MG63 (cell line): ENCODE measurements at places on chromosomes 16 and 17. TPM values are rescaled to one million over a fixed set of nuclear protein-coding genes. Genes with fewer than 3 reads are reported as not detected.
A peak's percentile ranks its signal among the peaks of the same experiment; 100 is the strongest.

DNA sequence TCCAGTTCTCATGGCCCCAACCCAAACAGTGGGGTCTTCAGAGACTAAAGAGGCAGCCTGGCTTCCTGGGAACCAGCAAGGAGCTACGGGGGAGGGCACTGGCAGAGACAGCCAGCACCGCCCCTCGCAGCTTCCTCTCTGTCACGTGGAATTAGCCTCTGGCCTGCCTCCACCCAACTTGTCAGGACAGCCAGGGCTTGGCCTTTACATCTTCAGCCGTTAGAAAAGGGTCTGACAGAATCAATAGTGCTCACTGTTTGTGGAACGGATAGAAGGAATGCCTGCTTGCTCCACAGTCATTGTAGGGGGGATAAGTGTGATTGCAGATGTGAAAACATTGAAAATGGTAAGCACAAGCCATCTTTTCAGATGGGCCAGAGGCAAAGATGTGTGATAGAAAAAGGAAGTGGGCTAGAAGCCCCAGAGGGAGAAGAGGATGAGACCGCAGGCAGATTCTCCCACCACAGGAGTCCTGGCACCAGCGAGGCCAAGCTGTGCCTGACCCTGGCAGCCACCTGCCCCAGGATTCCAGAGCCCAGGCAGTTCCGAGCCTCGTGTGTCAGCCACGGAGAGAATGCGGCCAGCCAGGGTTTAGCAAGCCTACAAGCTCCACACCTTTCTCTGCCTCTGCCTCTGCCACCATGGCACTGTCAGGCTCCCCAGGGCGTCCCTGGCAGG is 18.6 kb downstream of the GRIN2C start:
- DNase-seq, result peak; percentile 54

- peak; percentile 70 for DNase-seq
Observed at GRCh38 chr17:41442739-41443138, 2.0 kb upstream of the KRT38 start.

- no peak for DNase-seq
Observed at GRCh38 chr16:68889508-68890150, 46.3 kb downstream of the TANGO6 start.

The CD300A gene
- total RNA-seq, result not detected in 2 replicates

DNA sequence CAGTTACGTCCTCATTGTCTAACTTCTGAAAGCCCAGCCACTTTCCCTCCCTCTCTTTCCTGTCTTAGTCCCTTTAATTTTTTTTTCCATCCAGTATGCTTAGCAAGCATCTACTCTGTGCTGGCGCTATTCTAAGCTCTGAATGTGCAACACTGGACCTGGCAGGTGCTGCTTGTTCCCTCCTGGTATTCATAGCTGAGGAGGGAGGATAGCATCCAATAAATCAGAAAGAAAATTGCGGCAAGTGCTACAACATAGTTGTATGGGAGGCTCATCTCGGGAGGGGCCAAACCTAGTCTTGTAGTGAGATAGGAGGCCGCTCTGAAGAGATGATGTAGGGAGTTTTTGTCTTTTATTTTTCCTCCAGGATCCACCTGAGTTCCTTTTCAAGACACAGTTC is 457.3 kb upstream of the HSBP1 start:
- DNase-seq, result no peak

GRCh38 chr17:4249452-4250029 is 14.2 kb downstream of the ANKFY1 start:
- no peak for DNase-seq

The ZFHX3 gene
- total RNA-seq, result 0.89 and 1.2 TPM in 2 replicates

DNA sequence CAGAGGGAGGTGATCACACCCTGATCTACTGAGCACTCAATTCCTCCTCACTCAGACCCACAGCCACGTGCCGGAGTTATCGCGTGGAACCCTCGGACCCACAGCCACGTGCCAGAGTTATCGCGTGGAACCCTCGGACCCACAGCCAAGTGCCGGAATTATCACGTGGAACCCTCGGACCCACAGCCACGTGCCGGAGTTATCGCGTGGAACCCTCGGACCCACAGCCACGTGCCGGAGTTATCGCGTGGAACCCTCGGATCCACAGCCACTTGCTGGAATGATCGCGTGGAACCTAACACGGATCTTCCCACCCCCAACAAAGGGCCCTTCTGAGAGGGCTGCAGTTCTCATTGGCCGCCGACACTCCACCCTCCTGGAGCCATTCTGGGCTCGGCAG is 97.7 kb downstream of the PGS1 start:
- DNase-seq, result no peak

The CALB2 gene
- total RNA-seq, result 4.1 TPM in 1 of 2 replicates, not detected in the other

The SCGB1C2 gene
- not detected in 2 replicates for total RNA-seq

DNA sequence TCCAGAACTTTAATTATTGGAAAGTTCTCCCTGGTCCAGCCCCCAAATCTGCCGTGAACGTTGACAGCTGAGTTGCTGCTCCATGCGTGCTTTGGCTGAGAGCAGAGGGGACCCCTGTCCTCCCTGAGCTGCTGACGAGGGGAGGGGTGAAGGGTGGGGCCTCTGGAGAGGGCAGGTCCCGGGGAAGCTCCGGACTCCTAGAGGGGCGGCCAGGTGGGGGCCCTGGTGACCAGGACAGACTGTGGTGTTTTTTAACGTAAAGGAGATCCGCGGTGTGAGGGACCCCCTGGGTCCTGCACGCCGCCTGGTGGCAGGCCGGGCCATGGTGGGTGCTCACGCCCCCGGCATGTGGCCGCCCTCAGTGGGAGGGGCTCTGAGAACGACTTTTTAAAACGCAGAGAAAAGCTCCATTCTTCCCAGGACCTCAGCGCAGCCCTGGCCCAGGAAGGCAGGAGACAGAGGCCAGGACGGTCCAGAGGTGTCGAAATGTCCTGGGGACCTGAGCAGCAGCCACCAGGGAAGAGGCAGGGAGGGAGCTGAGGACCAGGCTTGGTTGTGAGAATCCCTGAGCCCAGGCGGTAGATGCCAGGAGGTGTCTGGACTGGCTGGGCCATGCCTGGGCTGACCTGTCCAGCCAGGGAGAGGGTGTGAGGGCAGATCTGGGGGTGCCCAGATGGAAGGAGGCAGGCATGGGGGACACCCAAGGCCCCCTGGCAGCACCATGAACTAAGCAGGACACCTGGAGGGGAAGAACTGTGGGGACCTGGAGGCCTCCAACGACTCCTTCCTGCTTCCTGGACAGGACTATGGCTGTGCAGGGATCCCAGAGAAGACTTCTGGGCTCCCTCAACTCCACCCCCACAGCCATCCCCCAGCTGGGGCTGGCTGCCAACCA is at the start of gene MC1R:
Gene MC1R, plus strand, starts transcription at position 410 of the 895 bp plus-strand sequence. Its CDS starts 397 bp downstream, at position 807.
- DNase-seq, result peak; percentile 90
